ENCODE measurements at places on chromosomes 2 and 18.

DNA sequence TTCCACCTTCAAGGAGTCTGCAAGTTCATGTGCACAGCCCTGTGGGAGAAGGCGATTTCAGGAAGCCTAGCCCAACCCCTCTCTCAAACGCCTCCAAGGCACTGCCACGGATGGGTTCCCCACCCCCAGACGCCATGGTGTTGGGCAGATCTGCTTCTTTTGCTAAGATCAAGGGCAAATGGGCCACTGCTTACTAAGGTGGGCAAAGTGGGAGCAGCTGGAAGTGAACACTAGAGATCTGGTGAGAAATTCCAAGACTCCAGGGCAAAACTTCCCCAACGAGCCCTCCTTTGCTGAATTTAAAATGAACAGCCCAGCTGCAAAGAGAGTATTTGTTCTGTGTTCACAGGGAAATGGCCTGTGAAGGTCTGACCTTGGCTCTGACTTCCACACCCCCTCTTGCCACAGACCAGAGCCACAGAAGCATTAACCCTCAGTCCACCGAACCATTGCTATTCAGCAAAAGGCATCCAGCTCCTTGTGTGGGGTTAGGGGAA, 45.1 kb upstream of the ZBTB7C start:
- no peak for DNase-seq

- no peak for DNase-seq
Observed at GRCh38 chr2:31666878-31667277, 86.1 kb upstream of the SRD5A2 start.

- no peak for DNase-seq
Observed at GRCh38 chr2:108323619-108324018, 34.9 kb downstream of the SULT1C2 start.

DNA sequence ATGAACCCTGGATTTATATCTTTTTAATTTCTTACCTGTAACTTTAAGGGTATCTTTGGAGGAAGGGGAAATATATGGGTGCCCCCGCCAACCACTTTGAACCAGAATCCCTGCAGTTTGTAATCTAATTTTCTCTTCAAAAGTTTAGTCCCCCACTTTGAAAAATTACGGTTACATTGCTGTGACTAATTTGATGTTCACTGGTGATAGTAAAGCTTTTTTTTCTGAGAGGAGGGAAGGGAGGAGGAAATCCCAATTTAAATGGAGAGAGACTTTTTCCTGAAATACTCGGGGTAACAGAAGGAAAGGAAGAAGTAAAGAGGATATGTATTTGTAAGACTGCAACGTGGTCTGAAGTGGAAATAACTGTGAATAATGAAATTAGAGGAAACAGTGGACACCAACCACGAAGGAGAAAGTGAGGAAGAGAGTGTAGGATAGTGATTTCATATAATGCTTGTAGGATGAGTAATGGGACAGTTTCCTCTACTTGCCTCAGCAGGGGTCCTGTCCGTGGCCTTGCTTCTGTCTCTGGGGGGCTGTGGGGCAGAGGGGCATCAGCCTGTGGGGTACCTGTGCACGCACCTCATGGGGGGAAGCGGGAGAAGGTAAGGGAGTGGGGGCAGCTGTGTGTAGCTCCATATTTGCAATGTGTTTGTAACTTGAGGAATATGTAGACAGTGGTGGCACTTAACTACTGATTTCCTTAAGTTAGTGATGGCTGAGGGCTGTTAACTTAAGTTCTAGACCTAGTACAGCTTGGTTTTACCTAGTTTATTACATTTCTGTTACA, 161.1 kb downstream of the LTBP1 start:
- no peak for DNase-seq

GRCh38 chr2:176115883-176116813, at the start of gene HOXD10:
Gene HOXD10 (plus strand): TSS chr2:176116778. CDS start chr2:176116834, 56 bp downstream.
- no peak for DNase-seq
